HL-60 (cell line): ENCODE measurements at places on chromosomes 7 and 10.

DNA sequence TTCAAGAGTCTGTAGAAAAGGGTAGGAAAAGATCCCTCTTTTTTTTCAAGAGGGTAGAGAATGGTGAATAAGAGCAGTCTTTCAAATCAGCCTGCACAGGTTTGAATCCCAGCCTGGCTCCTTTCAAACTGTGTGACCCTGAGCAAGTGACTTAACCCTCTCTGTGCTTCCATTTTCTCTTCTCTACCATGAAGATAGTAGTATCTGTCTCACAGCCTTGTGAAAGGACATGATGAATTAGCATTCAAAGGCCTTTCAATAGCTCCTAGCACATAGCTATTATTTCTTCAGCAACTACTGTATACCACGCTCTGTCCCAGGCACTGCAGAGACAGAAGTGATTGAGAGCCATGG lies 25.4 kb downstream of the LEP start:
- DNase-seq = no peak

DNA sequence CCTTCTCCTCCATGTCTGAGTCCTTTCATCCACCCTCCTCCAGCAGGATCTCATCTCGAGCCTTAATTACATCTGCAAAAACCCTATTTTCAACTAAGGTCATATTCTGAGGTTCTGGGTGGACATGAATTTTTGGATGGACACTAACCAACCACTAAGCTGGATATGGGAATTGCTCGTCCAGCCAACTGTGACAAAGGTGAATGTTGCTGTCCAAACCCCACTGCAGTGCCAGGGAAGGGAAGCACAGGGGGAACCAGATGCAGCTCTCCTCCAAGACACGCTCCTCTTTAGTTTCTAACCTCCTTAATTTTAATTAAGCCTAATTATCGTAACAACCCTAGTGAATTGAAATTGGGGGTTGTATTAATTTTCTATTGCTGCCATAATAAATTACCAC lies 65.1 kb upstream of the EBF3 start:
- no peak for DNase-seq

DNA sequence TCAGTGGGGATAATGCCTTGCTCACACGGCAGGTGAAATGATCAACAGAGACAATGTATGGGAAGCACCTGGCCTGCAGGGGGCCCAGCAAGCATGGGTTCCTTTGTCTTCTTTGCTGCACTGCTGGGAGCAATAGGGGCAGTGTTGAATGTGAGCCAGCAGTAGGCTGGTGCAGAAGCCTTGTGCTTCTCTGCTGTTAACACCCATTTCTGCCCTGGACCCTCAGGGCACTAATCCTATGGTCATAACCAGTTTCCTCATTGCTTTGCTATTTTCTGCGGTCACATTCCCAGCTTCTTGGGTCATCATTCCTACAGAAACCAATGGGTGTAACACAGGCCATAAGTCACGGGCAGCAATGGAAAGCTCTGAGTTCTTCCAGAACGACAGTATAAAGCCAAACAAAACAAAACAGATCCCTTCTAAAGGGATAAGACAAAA lies 10.9 kb upstream of the LGI1 start:
- no peak for DNase-seq

GRCh38 chr7:70098133-70098561 lies 499.9 kb downstream of the AUTS2 start:
- DNase-seq = no peak

DNA sequence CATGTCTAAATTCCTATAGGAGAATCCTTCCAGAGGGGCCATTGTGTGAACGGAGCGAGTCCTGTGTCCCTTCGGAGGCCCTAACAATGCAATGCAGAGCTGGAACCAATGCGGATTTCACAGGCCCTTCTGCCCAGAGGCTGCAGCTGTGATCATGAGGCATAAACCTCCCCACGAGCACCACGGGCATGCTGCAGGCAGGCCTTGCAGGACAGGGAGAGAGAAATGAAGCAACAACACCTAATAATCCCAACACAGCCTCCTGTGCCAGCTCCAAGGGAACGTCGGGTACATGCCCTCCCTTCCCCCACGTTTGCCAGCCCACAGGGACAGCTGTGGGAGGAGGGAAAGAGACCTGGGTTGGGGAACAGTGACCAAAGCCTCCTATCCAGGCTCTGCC lies 74.4 kb downstream of the TNS3 start:
- no peak for DNase-seq
